ENCODE measurements at places on chromosomes 7 and 10.
A peak's percentile ranks its signal among the peaks of the same experiment; 100 is the strongest.

DNA sequence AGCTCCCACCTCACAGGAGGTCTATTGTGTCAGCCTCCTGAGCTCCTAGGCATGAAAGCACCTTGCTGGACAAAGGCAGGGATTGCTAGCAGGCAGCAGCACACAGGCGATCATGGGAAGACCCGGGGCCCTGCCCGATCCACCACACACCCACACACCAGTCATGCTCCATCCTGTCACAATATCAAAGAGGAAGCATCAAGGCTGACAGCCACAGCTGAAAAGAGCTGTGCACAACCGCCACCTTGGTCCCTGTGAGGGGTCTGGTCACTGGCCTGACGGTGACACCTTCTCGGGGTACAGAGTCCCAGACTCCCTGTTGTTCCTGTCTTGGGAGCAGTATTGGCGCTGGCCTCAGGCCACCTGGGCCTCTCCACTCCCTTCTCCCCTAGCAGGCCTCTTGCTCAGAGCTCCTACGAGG is 89.7 kb upstream of the RET start:
- DNase-seq: no peak

GRCh38 chr7:112994656-112995055 is 92.0 kb downstream of the GPR85 start:
- DNase-seq: no peak

- no peak for DNase-seq
These were observed 216.6 kb downstream of the TWIST1 start for GRCh38 chr7:18900803-18901202.

- no peak for DNase-seq
These were observed 729.1 kb upstream of the NRP1 start for GRCh38 chr10:34063592-34063991.

- DNase-seq: peak; percentile 28
These were observed 1.2 kb downstream of the HIPK2 start for GRCh38 chr7:139776486-139777132.

- no peak for DNase-seq
These were observed 32.4 kb downstream of the ANXA11 start for GRCh38 chr10:80172896-80173295.

DNA sequence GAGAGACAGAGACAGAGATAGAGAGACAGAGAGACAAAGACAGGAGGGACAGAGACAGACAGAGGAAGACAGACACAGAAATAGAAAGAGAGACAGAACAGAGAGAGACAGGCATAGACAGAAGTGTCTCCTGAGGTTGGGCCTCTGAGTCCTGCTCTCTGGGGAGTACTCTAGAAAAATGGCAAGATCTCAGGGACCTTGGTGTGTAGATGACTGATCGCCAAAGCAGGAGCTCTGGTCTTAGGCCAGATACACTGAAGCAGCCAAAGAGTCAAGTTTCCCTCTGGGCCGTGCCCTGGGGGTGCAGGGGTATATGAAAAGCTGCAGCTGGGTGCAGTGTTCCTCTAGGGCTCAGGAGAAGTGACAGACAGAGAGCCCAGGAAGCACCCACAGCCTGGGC is 176.6 kb upstream of the TNS3 start:
- DNase-seq: no peak

GRCh38 chr10:29734962-29735627 is 100.3 kb upstream of the SVIL start:
- DNase-seq: peak; percentile 67

Measured in CD4-positive, alpha-beta T cell treated with Interleukin-21 for 1 hour (primary cell).